Coronary artery (tissue), 2 donors: ENCODE measurements at places on chromosomes 1 and 21.

DNA sequence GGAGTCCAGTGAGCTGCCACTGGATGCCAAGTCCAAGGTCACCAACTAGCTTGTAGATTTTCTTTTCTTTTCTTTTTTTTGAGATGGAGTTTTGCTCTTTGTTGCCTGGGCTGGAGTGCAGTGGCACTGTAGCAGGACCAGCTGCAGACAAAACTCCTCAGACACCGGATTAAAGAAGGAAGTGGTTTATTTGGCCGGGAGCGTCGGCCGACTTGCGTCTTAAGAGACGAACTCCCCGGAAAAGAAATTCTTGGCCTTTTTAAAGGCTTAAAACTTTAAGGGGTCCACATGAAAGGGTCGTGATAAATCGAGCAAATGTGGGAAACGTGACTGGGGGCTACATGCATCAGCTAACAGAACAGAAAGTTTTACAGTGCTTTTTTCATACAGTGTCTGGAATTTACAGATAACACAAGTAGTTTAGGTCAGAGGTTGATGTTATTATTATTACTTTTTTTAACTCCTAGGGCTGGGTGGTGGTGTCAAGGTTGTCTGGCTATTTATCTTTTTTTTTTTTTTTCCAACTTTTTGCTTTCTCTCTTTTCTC, 36.4 kb upstream of the CFAP126 start:
- DNase-seq = no peak

DNA sequence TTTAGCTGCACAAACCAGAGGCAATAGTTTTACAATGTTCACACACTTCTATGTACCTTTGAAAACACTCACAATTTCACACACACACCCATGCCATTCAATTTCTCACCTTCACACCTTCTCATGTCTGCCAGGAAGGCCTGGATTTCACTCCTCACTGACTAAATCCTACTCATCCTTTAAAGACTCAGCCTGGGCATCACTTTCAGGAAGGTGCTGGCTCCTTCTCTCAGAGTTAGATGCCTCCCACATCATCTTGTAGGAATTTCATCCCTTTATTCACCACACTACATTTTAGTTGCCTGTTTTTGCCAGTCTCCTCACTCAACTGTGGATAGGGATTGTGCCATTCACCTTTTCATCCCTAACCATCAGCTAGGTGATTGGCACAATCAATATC, 2.3 kb downstream of the IL20 start:
- no peak for DNase-seq

- no peak for DNase-seq
Measured at GRCh38 chr1:234108921-234109320, 204.4 kb downstream of the SLC35F3 start.

DNA sequence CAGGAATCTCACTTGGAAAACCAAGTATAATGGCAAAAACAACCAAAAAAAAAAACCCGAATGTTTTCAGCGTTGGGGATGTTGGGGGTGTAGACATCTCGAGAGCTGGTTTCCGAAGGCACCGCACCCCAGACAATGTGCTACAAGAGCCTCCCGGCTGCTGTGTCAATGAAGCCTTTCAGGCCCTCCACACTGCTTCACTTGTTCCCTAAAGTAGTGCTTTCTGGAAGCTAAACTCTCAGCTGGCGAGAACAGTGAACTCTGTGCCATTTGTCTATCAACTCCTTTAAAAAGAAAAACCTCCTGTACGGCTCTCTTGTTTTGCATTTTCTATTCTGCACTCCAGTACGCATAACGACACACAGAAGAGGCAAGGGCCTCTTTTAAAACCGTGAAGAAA, 32.5 kb downstream of the PLEKHO1 start:
- no peak for DNase-seq

DNA sequence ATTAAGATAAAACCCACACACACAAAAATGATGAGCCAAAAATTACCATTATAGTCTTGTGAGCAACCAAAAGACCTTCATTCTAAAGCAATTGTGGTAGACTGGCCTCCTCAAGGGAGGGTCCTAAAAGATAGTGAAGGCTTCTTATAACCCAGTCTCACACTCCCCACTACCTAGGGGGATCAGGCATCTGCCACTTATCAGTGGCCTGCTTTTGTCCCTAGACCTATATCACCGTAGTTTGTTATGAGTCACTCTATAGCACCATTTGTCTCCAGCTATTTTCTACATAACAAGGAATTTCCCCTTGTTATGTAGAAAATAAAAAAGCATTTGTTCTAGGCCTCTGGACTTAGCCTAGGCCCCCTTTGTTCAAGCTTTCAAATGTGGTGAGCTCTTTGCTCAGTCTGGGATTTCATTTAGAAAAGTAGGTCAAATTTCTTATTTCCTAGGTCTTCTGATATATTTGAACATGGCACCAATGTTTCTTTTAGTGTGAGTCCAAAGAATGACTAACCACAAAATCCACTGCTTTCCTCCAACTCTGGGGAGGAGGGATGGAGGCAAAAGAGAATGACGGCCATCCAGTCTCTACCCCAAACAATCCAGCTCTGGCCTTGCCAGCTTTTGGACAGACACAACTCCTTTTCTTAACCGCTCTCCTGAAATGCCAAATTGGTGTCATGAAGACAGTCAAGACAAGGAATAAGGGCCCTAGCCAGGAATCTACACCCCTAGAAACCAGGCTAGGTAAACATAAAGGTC, 8.9 kb downstream of the ADAR start:
- DNase-seq = no peak

DNA sequence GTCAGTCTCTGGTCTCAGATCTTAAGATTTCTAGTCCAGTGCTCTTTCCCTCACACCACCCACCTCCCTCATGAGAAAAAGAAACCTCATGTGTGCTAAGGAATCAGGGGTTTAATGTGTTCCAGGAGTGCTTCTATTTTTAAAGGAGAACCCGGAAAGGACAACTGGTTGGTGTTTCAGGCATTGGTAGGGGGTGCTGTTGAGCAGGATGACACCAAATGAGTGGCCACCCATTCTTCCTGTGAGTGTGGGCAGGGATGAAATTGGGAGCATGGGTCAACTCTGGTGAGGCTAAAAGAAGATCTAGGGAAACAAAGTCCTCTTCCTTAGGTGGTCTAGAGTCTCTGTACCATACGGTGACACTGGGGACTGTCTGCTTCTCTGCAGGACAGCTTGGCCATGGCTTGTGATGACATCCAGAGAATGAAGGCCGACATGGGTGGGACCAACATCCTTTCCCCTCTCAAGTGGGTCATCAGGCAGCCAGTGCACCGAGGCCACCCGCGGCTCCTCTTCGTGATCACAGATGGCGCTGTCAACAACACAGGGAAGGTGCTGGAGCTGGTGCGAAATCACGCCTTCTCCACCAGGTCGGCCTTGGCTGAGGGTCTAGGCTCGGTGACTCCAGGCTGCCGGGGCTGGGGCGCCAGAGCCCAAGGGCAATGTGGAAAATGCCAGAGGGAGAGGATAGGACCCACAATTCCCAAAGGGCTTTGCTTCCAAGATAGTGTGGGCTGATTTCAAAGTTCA, 39.3 kb downstream of the VWA5B1 start:
- no peak for DNase-seq

DNA sequence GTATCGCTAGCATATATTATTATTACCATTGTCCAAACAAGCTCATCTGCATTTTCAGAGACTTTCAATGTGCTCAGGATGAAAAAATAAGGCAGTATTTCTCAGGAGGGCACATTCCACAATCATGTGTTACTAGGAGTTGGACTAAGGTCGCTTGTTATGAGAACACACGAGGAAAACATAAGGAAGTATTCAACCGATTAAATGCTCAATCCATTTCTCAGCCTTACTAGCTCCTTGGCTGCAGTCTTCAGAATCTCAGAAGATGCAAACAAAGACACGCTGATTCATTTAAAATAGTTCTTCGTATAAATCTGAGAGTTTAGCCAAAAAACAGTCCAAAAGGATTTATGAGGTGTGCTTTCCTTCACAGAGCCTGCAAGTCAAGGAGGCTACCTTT, 82.0 kb upstream of the JAK1 start:
- no peak for DNase-seq

DNA sequence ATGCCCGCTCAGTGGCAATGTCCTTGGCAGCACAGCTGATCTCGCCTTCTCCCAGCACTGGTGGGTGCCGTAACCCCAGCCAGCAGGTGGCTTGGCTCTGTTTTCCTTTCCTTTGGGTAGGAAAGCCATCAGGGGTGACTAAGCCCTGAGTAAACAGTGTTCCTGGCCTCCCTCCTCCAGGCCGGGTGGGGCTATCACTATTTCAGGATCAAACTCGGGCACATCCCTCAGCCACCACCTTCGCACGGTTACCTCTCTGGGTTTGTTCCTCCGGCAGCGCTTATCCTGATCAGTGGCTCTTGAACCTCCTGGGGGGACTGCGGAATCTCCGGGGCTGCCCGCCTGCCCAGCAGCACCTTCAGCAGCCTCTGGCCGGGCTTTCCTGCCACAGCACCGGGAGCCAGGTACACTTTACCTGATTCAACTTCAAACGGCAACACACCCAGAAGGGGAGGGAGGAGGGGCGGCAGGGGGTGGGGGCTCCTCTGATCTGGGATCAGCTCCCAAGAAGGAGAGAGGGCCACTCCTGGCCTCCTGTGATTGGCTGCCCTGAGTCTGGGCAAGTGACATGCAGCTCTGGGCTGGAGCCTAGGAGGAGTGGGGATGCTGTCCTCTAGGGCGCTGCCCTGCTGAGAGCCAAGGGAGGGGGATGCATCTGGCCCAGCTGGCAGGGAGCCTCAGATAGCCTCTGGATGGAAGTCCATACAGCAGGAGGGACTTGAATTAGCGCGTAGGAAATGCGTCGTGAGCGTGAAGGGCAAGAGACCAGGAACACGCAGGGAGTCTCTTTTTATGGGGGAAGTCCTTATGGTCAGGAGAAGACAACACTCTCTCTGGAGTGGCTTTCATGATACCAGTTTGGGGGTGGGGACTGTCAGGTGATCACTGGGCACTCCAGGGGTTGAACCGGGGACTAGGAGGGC, at the start of gene ASCL5:
ASCL5 (minus strand) TSS at position 353 of the 923 bp plus-strand sequence. CDS start 11,812 bp downstream, outside the sequence.
- DNase-seq = no peak

GRCh38 chr1:77267035-77267434, 14.8 kb upstream of the AK5 start:
- no peak for DNase-seq

GRCh38 chr1:228944935-228945371, 209.7 kb downstream of the RHOU start:
- peak; percentile 54 for DNase-seq

GRCh38 chr1:18412882-18413353, 67.8 kb upstream of the KLHDC7A start:
- DNase-seq = no peak

GRCh38 chr1:154859786-154860155, 10.3 kb downstream of the KCNN3 start:
- no peak for DNase-seq

- peak; percentile 29 for DNase-seq
Measured at GRCh38 chr1:204932573-204932909, 61.9 kb downstream of the NFASC start.

DNA sequence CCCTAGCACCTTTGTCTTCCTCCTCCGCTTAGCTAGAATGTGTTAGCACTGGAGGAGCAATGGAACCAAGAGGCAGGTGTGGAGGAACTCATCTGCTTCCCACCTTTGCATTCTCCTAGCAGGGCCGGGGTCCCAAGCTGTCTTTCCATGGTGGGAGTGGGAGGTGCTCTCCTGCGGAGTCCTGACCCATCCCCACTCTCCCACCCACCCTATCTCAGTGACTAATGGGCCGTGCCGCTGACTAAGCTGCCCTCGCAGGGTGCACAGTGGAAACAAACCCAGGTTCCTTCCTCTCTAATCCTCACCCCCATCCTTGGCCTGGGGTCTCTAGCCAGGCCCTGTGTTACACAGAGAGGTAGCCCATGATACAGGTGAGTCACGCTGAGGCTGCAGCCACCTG, 177.5 kb downstream of the HIVEP3 start:
- no peak for DNase-seq

DNA sequence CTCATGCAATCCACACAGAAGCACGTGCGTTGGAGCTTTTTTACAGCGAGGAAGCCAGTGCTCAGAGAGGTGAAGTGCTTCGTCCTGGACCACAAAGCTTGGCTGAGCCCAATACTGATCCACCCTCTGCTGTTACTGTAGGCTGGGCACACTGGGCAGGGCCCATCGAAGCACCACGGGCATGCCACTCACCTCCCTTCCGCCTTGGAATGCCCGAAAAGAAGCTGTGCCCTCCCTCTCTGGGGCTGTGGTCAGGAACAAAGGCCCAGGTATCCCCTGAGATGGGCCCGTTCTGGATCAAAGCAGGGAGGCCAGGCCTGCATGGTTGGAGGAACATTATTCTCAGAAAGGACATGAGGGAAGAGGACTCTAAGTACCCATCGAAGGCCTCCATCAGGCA, 206.7 kb upstream of the C1orf174 start:
- DNase-seq = no peak

DNA sequence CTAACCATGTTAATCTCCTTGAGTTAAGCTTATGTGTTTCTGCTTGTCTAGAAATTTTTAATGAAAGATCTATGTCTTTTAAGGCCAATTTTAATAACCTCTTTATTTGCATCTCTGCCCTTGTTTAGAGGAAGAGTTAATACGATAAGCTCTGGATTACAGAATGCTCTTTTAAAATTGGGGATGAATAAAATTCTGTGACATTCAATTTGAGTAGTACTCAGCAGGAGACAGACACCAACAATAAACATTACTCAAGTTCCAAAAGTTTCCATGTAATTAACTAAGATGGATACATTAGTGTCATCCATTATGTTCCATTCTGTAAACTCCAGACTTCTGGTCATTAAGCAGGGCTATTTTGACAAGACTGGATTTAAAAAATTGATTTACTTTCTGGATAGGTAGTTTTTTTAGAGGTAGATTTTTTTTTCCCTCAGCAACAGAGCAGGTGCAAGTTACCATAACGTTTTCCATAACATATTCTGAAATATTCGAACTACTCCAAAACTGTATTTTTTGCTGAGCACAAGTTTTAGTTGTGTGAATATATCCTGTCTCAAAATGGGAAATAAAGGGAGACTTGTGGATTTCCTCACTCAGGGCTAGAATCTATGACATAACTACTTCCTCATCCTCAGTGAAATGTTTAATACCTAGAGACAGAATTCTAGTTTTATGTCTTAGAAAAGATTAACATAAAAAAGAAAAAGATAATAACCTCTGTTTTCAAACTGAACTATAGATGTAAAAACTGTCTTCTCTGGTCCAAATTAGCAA, 221.7 kb downstream of the NEGR1 start:
- no peak for DNase-seq
